AG08395 (cell line): ENCODE measurements at places on chromosomes 7 and 10.
A peak's percentile ranks its signal among the peaks of the same experiment; 100 is the strongest.

GRCh38 chr10:86862786-86863483, 94.5 kb downstream of the MMRN2 start:
- DNase-seq: no peak

GRCh38 chr7:157097569-157097968, 41.2 kb upstream of the UBE3C start:
- DNase-seq: no peak

GRCh38 chr7:109295158-109295557, 725.5 kb downstream of the DNAJB9 start:
- no peak for DNase-seq

- peak; percentile 39 for DNase-seq
Observed at GRCh38 chr10:84267503-84268126, 22.8 kb downstream of the RGR start.

DNA sequence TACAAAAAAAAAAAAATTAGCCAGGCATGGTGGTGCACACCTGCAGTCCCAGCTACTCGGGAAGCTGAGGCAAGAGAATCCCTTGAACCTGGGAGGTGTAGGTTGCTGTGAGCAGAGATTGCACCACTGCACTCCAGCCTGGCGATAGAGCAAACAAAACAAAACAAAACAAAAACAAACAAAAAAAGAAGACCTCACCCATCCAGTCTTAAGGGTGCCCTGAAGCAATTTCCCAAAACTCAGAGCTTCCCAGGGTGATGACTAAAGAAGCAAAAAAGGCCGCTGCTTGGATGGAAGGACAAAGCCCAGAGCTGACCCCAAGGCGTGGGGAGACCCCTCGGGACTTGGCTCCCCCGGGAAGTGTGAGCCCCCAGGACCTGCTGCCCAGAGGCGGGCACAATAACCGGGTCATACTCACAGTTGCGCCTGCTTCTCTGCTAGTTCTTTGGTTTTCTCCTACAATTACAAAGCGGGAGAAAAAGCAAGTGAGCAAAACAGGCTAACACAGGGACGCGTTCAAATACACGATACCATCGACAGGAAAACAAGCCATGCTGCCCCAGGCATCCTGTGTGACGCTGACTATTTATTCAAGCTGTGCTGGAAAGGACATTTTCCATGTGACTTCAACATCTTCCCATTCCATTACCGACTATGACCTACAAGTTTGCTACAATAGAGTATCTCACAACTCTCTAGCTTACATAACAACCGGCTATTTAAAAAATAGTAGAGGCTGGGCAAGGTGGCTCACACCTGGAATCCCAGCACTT, 29.9 kb downstream of the PAPOLB start:
- no peak for DNase-seq
